ENCODE measurements at places on chromosomes 2 and 18. TPM values are rescaled to one million over a fixed set of nuclear protein-coding genes. Genes with fewer than 3 reads are reported as not detected.

DNA sequence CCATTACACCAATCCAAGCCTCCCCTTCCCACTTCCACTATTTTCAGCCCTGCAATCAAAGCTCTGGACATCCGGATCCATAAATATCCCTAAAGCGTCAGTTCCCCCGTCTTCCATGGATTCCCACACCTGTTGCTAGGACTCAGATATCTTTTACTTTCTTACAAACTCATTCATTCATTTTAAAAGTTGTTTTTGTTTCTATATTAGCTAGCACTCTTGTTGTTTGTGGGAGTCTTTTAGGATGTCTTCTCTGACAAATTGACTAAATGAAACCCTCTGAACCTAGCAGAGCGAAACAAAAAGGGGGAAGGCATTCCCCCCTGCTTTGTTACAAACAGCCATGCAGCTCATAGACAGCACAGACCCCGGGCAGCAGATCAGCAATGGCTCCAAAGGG is 9.0 kb upstream of the NBAS start:
- no peaks in the 10 kb centered on the region for H3K4me1 ChIP-seq
- no peak overlapping the region for H3K27ac ChIP-seq
- no peak for DNase-seq
- H3K36me3 ChIP-seq, result no peaks in the 10 kb centered on the region

EML6 gene
- 0.95 TPM for total RNA-seq

RUFY4 gene
- total RNA-seq, result 2.1 TPM

DNA sequence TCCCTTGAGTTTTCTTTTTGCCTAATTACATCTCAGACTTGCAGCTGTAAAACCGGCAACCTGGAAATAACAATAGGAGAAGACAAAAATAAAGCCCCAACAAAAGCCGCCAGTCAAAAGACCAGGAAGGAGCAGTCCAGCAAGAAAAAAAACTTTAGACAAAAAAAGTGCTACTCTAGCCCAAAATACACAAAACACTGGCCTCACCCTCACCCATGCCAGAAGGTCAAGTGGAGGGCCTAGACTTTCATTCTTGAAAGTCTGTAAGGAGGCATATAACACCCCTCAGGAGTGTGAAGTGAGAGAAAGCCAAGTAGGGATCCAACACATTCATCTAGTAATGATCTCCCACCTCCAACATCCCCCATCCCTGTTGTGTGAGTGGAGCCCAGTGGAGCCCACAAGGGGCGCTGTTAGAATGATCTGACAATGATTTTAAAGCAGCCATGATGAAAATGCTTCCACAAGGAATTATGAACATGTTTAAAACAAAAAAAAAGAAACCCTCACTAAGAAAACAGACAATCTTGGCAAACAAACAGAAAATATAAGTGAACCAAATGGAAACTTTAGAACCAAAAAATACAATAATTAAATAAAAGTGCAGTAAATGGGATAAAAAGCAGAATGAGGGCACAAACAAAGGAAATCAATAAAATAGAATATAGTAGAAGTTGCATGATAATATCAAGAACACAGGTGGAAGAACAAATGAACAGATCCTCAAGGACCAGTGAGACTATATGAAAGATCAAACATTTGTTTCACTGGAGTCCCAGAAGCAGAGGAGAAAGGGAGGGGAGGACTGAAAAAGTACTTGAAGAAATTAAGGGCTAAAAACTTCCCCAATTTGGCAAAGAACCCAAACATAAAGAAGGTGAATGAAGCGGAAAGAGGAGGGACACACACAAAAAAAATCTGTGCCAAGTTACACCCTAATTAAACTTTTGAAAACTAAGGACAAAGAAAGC is 23.9 kb downstream of the SESTD1 start:
- peaks cover 26% of the 10 kb centered on the region for H3K4me1 ChIP-seq
- no peak for DNase-seq
- no peak overlapping the region for H3K4me3 ChIP-seq
- H3K27me3 ChIP-seq, result no peaks in the 10 kb centered on the region
- no peaks in the 10 kb centered on the region for H3K36me3 ChIP-seq

- no peak for DNase-seq
- H3K36me3 ChIP-seq, result peaks cover 6% of the 10 kb centered on the region
- no peaks in the 10 kb centered on the region for H3K4me1 ChIP-seq
- H3K4me3 ChIP-seq, result no peak overlapping the region
- H3K27me3 ChIP-seq, result peaks cover 29% of the 10 kb centered on the region
Observed at GRCh38 chr2:127448526-127448925, 30.3 kb downstream of the PROC start.

Data from activated CD4-positive, alpha-beta memory T cell treated with anti-CD3 and anti-CD28 coated beads, Interleukin-2, amount 10 ng/mL, durations not matched to agents 7 days and 5 days (primary cell).